ENCODE measurements at places on chromosomes 2 and 18.

- DNase-seq = no peak
Observed at GRCh38 chr2:40433736-40434135, 18.2 kb downstream of the SLC8A1 start.

- no peak for DNase-seq
Observed at GRCh38 chr2:149601141-149601796, 13.7 kb upstream of the MMADHC start.

DNA sequence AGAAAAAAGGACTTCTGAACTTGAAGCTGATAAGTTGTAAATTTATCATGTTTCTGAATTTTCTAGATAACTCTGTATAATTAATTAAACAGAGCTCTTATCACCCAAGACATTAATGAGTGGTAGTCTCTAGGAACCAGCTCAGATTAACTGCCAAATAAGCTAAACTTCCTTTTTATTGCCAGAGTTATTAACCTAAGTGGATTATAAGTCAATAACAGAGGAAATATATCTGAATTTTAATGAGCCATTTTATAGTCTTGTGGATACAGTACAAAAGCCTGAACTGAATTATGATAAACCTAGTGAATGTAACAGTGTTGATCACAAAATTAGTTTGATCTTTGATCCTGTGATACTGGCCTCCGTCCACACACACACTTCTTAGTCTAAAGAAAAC is 111.5 kb downstream of the COMMD1 start:
- no peak for DNase-seq

DNA sequence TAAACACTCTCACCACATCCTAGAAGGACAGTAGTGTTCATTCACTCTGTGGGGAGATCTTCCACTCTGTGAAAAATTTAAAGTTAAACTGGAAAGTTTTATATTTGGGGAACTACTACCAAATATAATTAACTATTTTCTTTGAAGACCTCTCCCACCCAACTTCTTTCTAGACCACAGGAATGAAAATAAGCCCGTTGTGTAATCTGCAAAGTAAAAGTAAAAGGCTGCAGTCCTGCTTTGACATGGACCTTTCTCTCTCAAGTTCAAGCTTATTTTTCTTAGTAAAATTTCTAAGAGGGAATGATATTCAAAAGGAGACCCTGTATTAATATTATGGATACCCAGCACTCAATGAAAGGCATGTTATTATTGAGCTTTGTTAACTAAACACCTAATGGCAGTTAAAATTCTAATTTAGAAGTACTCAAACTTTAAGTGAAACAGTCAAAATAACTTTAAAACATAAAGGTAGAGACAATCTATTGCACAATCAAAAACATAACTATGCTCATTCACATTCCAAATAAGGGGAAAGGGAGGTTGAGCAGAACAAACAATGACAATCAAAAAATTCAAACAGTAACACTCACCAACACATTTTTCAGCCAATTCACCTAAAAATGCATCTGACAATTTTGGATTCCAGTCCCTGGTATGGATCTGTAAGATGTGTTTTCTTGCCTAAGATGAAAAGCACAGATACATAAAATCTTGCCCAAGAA is 98.5 kb downstream of the ATAD2B start:
- DNase-seq = no peak

- no peak for DNase-seq
Observed at GRCh38 chr2:119794237-119794636, 34.5 kb downstream of the PTPN4 start.

GRCh38 chr2:172819943-172820342 is 84.3 kb downstream of the RAPGEF4 start:
- DNase-seq = no peak

- DNase-seq = no peak
Observed at GRCh38 chr18:50661013-50661412, 101.1 kb downstream of the MAPK4 start.

- no peak for DNase-seq
Observed at GRCh38 chr2:173607606-173608311, 253.1 kb downstream of the CDCA7 start.

GRCh38 chr2:231263118-231263831 is 64.8 kb downstream of the ARMC9 start:
- DNase-seq = no peak

GRCh38 chr2:223180463-223180862 is 128.5 kb downstream of the KCNE4 start:
- no peak for DNase-seq
